ENCODE measurements at places on chromosomes 13 and 19. TPM values are rescaled to one million over a fixed set of nuclear protein-coding genes. Genes with fewer than 3 reads are reported as not detected.

The ZNF682 gene
- 7.0 TPM for total RNA-seq

The KCNN1 gene
- total RNA-seq, result 2.2 TPM

The KCNRG gene
- total RNA-seq, result 4.5 TPM

The ANKRD27 gene
- total RNA-seq, result 23.3 TPM

The FAM216B gene
- not detected for total RNA-seq

The FBXL3 gene
- 73.3 TPM for total RNA-seq

All from skin of body (tissue), 3 donors.